ENCODE measurements at places on chromosomes 16 and 17.

- DNase-seq, result no peak
Measured at GRCh38 chr16:48536614-48537200, 73.3 kb downstream of the N4BP1 start.

DNA sequence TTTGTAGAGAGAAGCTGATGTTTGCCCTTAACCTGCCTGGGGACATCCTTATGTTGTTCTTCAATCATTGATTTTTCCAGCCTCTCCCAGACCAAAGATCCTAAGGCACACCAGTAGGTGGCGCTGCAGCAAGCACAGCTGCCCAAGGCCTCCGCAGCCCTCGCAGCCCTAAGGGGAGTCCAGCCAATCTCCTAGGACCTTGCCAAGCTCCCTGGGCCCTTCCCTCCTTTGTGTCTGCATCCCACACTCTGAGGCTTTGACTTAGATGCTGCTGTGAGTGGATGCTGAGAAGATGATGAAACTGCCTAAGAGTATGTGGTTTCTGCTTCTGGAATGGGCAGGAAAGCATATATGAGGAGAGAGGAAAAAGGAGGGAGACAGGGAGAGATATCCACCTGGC lies 47.1 kb downstream of the SPACA3 start:
- no peak for DNase-seq

- no peak for DNase-seq
Measured at GRCh38 chr17:12627781-12628451, 37.8 kb upstream of the MYOCD start.

DNA sequence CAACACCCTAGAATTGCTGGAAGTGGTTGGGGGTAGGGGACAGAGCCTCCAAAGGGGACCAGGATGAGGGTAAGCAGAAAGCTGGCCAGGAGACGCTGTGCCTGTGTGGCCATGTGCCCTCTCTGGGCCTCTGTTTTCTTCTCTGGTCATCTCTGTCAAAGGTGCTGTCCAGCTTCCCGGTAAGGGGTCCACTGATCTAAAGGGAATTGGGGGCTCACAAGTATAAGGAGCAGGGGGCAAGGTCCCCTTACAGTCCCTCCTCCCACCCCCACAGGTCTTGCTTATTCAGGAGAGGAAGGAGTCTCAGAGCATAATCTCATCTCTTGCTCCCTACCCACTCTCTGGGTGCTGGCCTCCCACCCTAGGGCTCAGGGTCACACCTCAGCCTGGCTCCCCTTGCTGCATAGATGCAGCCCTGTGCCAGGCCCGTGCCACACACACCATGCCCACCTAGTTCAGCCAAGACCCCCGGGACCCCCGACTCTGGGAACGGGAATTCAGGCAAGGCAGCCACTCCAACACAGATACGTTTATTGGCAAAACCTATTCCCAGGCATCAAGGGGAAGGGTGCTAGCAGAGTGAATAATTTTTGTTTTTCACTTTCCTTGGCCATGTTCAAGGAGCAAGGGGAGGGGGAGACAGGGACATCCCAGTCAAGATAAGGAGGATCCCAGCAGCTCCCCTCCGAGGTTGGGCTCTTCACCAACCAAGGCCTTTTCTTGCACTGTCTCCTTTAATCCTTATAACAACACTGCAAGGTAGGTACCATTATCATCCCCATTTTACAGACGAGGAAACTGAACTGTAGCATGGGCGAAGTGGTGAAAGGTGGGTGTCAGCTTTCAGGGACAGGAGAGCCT lies 19.8 kb downstream of the SLC4A1 start:
- DNase-seq, result no peak

- no peak for DNase-seq
Measured at GRCh38 chr17:75647921-75648320, 14.7 kb downstream of the SMIM5 start.

- DNase-seq, result no peak
Measured at GRCh38 chr16:62034231-62035114, 1.8 kb downstream of the CDH8 start.

DNA sequence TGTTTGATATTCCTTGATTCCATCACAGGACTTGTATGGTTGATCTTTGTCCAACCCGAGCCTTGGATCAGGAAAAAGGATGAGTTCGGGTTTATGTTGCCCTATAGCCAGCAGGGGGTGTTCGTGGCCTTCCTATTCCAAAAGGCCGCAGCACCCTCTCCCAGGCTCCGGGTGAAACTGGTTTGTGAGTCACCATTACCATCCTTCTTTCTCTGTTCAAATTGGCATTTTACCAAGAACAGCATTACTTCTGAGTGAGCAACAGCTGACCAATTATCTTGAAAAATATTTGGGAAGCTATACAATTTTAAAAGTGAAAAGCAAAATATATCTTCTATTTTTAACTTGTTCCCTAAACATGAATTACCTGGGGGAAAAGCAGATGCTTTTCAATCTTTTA lies 24.3 kb upstream of the KRT20 start:
- DNase-seq, result no peak
